Chondrocyte (in vitro differentiated cells): ENCODE measurements at places on chromosomes 5 and 9. TPM values are rescaled to one million over a fixed set of nuclear protein-coding genes. Genes with fewer than 3 reads are reported as not detected.
A peak's percentile ranks its signal among the peaks of the same experiment; 100 is the strongest.

DNA sequence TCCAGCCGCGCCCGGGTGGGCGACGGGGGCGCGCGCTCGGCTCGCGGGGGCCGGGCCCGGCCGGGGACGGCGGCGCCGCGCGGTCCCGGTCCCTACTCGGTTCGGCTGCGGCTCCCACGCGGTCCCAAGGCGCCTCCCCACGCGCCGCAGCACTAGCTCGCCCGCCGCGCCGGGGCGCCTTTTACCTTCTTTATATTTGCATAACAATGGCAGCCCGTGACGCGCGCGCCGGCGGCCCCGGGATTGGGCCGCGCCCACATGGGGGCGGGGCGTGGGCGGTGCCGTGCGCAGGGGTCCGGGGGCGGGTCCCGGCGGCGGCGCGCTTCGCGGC is at the start of gene NRARP:
TSS of gene NRARP (minus strand) at position 154 of the 331 bp plus-strand sequence. CDS start 343 bp downstream, outside the sequence.
- peak within 1 kb of the TSS; percentile 74 for H3K4me3 ChIP-seq
- peak within 1 kb of the TSS; percentile 22 for H3K27ac ChIP-seq
- no peaks in the 10 kb centered on the region for H3K27me3 ChIP-seq
- no peak for DNase-seq

GRCh38 chr9:75911390-75911789 is 20.9 kb downstream of the PCSK5 start:
- H3K4me3 ChIP-seq: no peak overlapping the region
- peaks cover 8% of the 10 kb centered on the region for H3K4me1 ChIP-seq
- no peak overlapping the region for H3K27ac ChIP-seq
- H3K36me3 ChIP-seq: peaks cover 3% of the 10 kb centered on the region

GRCh38 chr5:38607396-38607795 is 51.0 kb upstream of the LIFR start:
- H3K36me3 ChIP-seq: no peaks in the 10 kb centered on the region
- DNase-seq: no peak
- peak overlapping the region; percentile 53 for H3K27ac ChIP-seq
- H3K4me3 ChIP-seq: no peak overlapping the region
- peaks cover 13% of the 10 kb centered on the region for H3K4me1 ChIP-seq
- no peaks in the 10 kb centered on the region for H3K27me3 ChIP-seq

GRCh38 chr5:150567031-150567717 is 59.2 kb downstream of the NDST1 start:
- DNase-seq: no peak
- no peaks in the 10 kb centered on the region for H3K27me3 ChIP-seq
- peak overlapping the region; percentile 91 for H3K27ac ChIP-seq

DNA sequence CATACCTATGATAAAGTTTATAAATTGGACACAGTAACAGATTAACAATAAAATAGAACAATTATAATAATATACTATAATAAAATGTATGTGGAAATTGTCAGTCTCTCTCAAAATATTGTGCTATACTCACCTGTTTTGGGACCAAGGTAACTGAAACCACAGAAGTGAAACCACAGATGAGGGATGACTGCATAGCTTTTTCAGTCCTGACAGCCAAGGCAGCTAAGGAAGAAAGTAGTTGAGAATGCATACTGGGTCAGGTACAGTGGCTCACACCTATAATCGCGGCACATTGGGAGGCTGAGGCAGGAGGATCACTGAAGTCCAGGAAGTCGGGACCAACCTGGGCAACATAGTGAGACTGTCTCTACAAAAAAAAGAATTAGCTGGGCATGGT is 8.9 kb downstream of the SRP19 start:
- no peak overlapping the region for H3K27ac ChIP-seq
- DNase-seq: no peak
- H3K4me3 ChIP-seq: no peak overlapping the region
- peaks cover 24% of the 10 kb centered on the region for H3K36me3 ChIP-seq

GRCh38 chr5:34564710-34565235 is 91.4 kb upstream of the RAI14 start:
- no peaks in the 10 kb centered on the region for H3K27me3 ChIP-seq
- H3K4me3 ChIP-seq: no peak overlapping the region
- no peaks in the 10 kb centered on the region for H3K36me3 ChIP-seq
- DNase-seq: no peak
- peaks cover 14% of the 10 kb centered on the region for H3K4me1 ChIP-seq
- no peak overlapping the region for H3K27ac ChIP-seq

- H3K27ac ChIP-seq: no peak overlapping the region
- H3K4me1 ChIP-seq: no peaks in the 10 kb centered on the region
- peaks cover 29% of the 10 kb centered on the region for H3K27me3 ChIP-seq
- no peak overlapping the region for H3K4me3 ChIP-seq
- H3K36me3 ChIP-seq: no peaks in the 10 kb centered on the region
These were observed 210.1 kb downstream of the ERCC6L2 start for GRCh38 chr9:96085491-96086143.

- peaks cover 5% of the 10 kb centered on the region for H3K4me1 ChIP-seq
- no peak overlapping the region for H3K27ac ChIP-seq
- H3K4me3 ChIP-seq: no peak overlapping the region
- no peaks in the 10 kb centered on the region for H3K27me3 ChIP-seq
These were observed 260.4 kb downstream of the CWC27 start for GRCh38 chr5:65029178-65029577.

DNA sequence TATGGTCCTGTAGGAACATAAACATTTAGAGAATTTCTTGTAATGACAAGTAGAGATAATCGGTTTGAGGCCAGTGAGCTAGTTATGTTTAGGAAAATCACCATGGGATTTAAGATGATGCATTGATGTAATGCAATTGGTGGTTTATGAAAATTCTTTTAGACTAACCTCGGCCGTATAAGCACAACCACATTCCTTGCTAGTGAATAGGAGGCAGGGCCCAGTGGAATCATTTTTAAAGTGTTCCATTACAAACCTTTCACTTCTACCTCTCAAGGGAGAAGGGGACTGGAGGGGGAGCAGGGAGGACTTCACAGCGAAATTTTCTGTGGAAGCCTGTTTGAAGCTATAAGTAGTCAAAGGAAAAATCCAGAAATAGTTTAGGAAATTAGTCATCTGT is 71.8 kb upstream of the NFIL3 start:
- peak overlapping the region; percentile 43 for H3K4me3 ChIP-seq
- H3K27me3 ChIP-seq: no peaks in the 10 kb centered on the region
- H3K27ac ChIP-seq: peak overlapping the region; percentile 93

- no peaks in the 10 kb centered on the region for H3K36me3 ChIP-seq
- H3K4me3 ChIP-seq: no peak overlapping the region
- no peak overlapping the region for H3K27ac ChIP-seq
- H3K27me3 ChIP-seq: no peaks in the 10 kb centered on the region
- DNase-seq: no peak
- no peaks in the 10 kb centered on the region for H3K4me1 ChIP-seq
These were observed 184.2 kb upstream of the ACO1 start for GRCh38 chr9:32200241-32200640.

DNA sequence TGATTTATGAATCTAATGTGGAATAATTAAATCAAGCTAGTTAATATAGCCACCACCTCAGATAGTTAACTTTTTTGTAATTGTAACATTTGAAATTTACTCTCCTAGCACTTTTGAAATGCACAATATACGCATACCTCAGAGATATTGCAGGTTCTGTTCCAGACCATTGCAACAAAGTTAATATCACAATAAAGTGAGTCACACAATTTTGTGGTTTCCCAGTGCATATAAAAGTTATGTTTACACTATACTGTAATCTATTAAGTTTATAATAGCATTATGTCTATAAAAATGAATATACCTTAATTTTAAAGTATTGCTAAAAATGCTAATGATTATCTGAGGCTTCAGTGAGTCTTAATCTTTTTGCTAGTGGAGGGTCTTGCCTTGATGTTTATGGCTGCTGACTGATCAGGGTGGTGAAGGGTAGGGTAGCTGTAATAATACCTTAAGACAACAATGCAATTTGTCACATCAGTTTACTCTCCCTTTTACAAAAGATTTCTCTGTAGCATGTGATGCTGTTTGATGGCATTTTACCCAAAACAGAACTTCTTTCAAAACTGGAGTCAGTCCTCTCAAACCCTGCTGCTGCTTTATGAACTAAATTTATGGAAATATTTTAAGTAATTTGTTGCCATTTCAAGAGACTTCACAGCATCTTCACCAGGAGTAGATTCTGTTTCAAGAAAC is 235.1 kb upstream of the ADAMTSL1 start:
- no peaks in the 10 kb centered on the region for H3K27me3 ChIP-seq
- H3K4me1 ChIP-seq: peaks cover 18% of the 10 kb centered on the region
- no peak for DNase-seq
- no peak overlapping the region for H3K4me3 ChIP-seq
- H3K27ac ChIP-seq: no peak overlapping the region
- H3K36me3 ChIP-seq: peaks cover 3% of the 10 kb centered on the region

DNA sequence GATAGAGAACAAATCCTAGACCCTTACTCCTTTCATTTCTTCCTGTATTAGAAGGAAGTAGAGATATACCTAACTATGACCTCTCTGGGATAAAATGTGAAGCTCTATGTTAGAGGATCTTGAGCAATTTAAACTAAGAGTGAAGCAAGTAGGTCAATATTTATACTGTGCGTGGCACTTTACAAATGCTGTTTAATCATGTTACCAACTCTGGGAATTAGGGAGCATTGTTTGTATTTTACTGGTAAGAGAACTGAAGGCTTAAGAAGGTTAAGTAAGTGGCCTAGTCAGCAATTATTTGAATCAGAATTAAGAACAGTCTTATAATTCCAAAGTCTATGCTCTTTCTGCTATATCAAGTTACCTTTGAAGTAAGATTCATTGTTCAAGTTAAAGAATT is 12.0 kb downstream of the TNC start:
- H3K4me3 ChIP-seq: no peak overlapping the region
- no peak for DNase-seq
- peaks cover 60% of the 10 kb centered on the region for H3K4me1 ChIP-seq
- no peaks in the 10 kb centered on the region for H3K27me3 ChIP-seq
- peak overlapping the region; percentile 68 for H3K27ac ChIP-seq

- H3K4me1 ChIP-seq: peaks cover 30% of the 10 kb centered on the region
- H3K4me3 ChIP-seq: no peak overlapping the region
- peak overlapping the region; percentile 81 for H3K27ac ChIP-seq
- H3K27me3 ChIP-seq: no peaks in the 10 kb centered on the region
These were observed 181.1 kb downstream of the KDM4C start for GRCh38 chr9:6938873-6939272.

DNA sequence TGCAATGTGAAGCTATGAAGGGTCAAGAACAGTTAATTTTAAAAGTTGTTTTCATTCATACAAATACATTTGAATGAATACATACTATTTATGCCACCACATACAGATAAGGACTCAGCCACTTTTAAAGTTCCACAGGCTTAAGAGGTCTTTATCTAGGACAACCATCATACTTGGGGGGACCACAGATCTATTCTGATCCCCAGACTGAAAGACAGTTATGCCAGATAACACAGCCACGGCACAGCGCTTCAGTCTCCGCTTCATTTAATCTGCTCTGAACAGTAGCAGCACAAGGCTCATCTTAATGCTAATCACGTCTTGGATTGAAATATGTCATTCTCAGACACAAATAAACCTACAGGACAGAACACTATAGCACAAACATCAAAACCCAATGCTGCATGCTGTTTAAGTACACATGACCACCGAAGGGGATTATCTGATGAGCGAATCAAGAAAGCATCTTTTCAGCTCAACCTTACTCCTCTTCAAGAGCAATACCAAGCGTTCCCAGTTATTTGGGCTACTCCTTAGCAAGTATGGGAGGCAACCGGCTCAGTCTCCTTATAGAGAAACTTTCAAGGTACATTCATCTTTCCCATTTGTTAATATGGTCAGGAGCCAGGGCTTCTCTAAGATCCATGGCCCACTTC is 33.3 kb downstream of the PUM3 start:
- no peak overlapping the region for H3K4me3 ChIP-seq
- no peaks in the 10 kb centered on the region for H3K27me3 ChIP-seq
- DNase-seq: no peak
- peaks cover 47% of the 10 kb centered on the region for H3K4me1 ChIP-seq

GRCh38 chr5:39013938-39014337 is 60.3 kb downstream of the RICTOR start:
- H3K4me1 ChIP-seq: peaks cover 27% of the 10 kb centered on the region
- H3K27me3 ChIP-seq: no peaks in the 10 kb centered on the region
- peak overlapping the region; percentile 68 for H3K27ac ChIP-seq

DNA sequence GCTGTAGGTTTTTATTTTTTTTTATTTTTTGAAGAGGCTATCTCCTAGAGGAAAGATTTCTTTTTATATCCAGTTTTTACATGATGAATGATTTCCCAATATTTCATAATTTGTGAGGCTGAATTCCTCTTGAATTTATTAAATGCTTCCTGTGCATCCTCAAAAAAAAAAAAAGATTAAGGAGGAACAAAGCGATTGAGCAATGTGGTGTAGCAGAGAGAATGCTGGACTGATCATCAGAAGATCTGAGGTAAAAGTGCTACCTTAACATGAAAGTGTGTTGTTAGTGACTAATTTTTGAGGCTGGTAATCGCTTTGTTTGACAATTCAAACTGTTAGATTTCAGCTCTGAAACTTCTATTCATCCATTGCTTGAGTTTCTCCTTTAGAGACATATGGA is 125.1 kb downstream of the ESM1 start:
- no peak for DNase-seq
- H3K27ac ChIP-seq: no peak overlapping the region
- H3K4me3 ChIP-seq: no peak overlapping the region
- H3K27me3 ChIP-seq: peaks cover 4% of the 10 kb centered on the region
- H3K4me1 ChIP-seq: peaks cover 22% of the 10 kb centered on the region

DNA sequence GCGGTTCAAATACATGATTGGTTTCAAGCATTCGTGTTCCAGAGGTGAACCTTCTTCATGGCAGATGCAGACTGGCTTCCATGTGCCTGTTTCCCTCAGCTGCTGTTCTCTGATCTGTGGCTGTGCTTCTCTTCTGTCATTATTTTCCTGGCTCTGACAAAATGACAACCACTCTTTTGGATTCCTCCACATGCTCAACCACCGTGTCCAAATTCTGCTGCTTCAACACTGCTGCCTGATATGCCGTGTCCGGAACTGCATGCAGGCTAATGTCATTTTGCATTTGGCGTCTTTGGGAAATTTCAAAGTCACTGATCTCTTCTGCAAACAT is 368.7 kb upstream of the ZNF608 start:
- H3K27ac ChIP-seq: no peak overlapping the region
- peaks cover 7% of the 10 kb centered on the region for H3K36me3 ChIP-seq
- H3K4me1 ChIP-seq: no peaks in the 10 kb centered on the region
- DNase-seq: no peak
- no peaks in the 10 kb centered on the region for H3K27me3 ChIP-seq
- H3K4me3 ChIP-seq: no peak overlapping the region

DNA sequence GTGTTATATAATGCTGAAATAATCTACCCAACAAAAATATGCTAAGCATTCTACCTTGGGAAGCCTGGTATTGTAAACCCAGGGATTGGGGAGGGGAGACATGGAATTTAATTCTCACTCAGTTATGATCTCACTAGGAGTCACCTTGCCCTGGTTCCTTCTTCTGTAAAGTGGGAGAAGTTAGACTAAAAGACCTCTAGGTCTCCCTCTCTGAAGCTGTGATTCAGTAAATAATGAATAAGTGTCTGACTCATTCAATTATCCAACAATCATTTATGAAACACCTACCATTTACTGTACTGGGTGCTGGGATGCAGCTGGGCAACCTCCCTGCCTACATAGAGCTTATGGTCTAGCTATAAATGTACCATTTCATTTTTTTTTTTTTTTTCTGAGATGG is 20.2 kb upstream of the SPARC start:
- no peaks in the 10 kb centered on the region for H3K27me3 ChIP-seq
- peaks cover 16% of the 10 kb centered on the region for H3K4me1 ChIP-seq
- no peak overlapping the region for H3K4me3 ChIP-seq
- no peak for DNase-seq

ZFP37 gene
- 3.3 to 4.3 TPM (median 3.6 TPM) in 3 replicates for total RNA-seq

TIFAB gene
- not detected in 3 replicates for total RNA-seq

ACSL6 gene
- not detected in 3 replicates for total RNA-seq

WNK2 gene
- total RNA-seq: 0.44 to 3.3 TPM (median 2.3 TPM) in 3 replicates

PCDH12 gene
- 0.02 TPM in 1 of 3 replicates, not detected in the others for total RNA-seq

ZNF483 gene
- total RNA-seq: 2.2 to 3.5 TPM (median 2.4 TPM) in 3 replicates

ARHGEF39 gene
- 0.79 to 2.3 TPM (median 0.85 TPM) in 3 replicates for total RNA-seq
